ENCODE measurements at places on chromosomes 4 and X.

GRCh38 chr4:114997576-114998247 lies 115.7 kb downstream of the NDST4 start:
- DNase-seq, result no peak

- no peak for DNase-seq
Observed at GRCh38 chr4:102253860-102254259, 91.4 kb downstream of the SLC39A8 start.

- no peak for DNase-seq
Observed at GRCh38 chr4:82712561-82712960, 86.0 kb downstream of the SCD5 start.

GRCh38 chrX:13691841-13692371 lies 3.0 kb downstream of the RAB9A start:
- DNase-seq, result no peak

GRCh38 chrX:138191998-138192397 lies 519.5 kb downstream of the FGF13 start:
- no peak for DNase-seq

- no peak for DNase-seq
Observed at GRCh38 chr4:127097061-127097460, 535.7 kb upstream of the INTU start.

DNA sequence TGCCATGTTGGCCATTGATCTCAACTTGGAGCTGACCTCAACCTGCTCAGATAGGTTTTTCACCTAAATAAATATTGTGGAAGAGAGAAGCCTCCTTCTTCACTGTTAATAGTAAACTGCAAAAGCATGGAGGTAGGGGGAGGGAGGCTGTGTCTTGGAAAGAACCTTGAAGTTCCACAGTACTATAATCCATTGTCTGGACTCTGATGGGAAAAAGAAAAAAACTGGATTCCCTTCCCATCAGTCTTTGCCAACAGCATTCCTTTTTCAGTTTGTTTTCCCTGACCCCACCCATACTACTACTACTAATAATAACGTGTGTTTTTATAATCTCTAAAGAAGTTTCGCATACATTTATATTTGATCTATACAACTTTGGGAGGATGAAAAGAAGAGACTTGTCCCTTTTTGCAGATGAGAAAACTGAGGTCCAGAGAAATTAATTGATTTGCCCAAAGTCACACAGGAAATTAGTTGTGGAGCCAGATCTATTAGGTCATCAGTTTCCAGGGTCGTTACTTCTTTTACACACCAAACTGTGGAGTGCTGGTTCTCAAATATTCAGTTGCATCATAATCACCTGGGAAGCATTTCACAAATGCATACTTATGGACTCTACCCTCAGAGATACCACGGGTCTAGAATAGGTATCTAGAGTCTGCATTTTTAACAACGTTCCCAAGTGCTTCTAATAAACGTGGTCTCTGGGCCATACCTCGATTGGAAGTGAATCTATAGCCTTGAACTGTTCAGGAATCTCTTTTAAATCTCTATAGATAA lies 59.1 kb downstream of the LUZP4 start:
- DNase-seq, result no peak

DNA sequence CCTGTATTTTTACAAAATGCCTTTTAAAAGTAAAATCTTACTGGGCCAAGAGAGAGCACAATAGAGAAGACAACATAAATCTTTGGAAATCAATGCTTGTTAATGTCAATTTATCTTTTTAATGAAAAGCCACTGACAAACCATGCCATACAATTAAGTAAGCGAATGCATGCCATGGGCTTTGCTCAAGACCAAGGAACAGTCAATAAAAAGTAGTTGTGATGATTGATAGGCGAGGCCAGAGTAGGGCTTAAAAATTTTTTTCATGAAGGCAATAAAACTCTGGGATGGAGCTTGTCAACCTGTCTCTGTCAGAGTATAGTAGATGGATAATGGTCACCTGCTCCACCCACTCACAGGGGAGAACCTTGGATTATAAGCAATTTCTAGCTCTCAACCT lies 17.5 kb upstream of the GPM6B start:
- DNase-seq, result no peak

GRCh38 chrX:39752815-39753214 lies 344.9 kb downstream of the BCOR start:
- DNase-seq, result no peak

- DNase-seq, result no peak
Observed at GRCh38 chr4:67371615-67372014, 173.7 kb downstream of the CENPC start.
